Mammary microvascular endothelial cell (primary cell): ENCODE measurements at places on chromosomes 3 and 15. TPM values are rescaled to one million over a fixed set of nuclear protein-coding genes. Genes with fewer than 3 reads are reported as not detected.

Gene PRICKLE2
- total RNA-seq = 0.84 and 1.9 TPM in 2 replicates

Gene AMOTL2
- total RNA-seq = 127 TPM in 2 replicates

Gene TM4SF18
- total RNA-seq = 317 and 346 TPM in 2 replicates

Gene DUOXA1
- not detected in 2 replicates for total RNA-seq

Gene CKMT1B
- total RNA-seq = not detected in 2 replicates

Gene CADPS
- not detected in 2 replicates for total RNA-seq

Gene NEK10
- 0.13 and 0.30 TPM in 2 replicates for total RNA-seq

Gene SIDT1
- under 0.01 TPM in 1 of 2 replicates, not detected in the other for total RNA-seq

Gene NRG4
- not detected in 2 replicates for total RNA-seq

Gene ARL6IP5
- 117 and 132 TPM in 2 replicates for total RNA-seq

Gene IL20RB
- 0.07 TPM in 1 of 2 replicates, not detected in the other for total RNA-seq

Gene SPRED1
- total RNA-seq = 7.4 and 9.1 TPM in 2 replicates

Gene VILL
- total RNA-seq = 4.2 and 4.3 TPM in 2 replicates

Gene ATP8B4
- under 0.01 TPM in 1 of 2 replicates, not detected in the other for total RNA-seq

Gene MUC20
- not detected in 2 replicates for total RNA-seq

Gene ALPK3
- total RNA-seq = 22.2 and 30.7 TPM in 2 replicates

Gene UPK1B
- not detected in 2 replicates for total RNA-seq

Gene GREM1
- total RNA-seq = 0.05 and 1.6 TPM in 2 replicates

Gene SI
- total RNA-seq = not detected in 2 replicates

Gene B4GALT4
- total RNA-seq = 3.1 and 5.6 TPM in 2 replicates

Gene ARGFX
- not detected in 2 replicates for total RNA-seq

Gene CCDC33
- total RNA-seq = not detected in 2 replicates

Gene CA12
- total RNA-seq = 0.10 and 0.33 TPM in 2 replicates

Gene SLC2A2
- 0.05 TPM in 1 of 2 replicates, not detected in the other for total RNA-seq

Gene PARL
- total RNA-seq = 33.5 and 38.8 TPM in 2 replicates
